Keratinocyte (primary cell): ENCODE measurements at places on chromosomes 1 and 21. TPM values are rescaled to one million over a fixed set of nuclear protein-coding genes. Genes with fewer than 3 reads are reported as not detected.

DNA sequence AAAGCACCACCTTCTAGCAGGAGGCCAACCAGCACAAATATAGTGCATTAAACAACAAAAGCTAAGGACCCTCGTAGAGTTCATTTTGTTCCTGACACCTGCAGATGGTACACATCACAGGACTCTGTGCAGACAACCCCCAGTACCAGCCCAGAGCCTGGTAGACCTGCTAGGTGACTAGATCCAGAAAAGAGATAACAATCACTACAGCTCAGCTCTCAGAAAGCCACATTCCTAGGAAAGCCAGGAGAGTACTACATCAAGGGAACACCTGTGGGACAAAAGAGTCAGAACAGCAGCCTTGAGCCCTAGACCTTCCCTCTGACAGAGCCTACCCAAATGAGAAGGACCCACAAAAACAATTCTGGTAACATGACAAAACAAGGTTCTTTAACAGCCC lies 344.7 kb upstream of the PTBP2 start:
- peaks cover 8% of the 10 kb centered on the region for H3K4me1 ChIP-seq
- no peaks in the 10 kb centered on the region for H3K27me3 ChIP-seq
- no peaks in the 10 kb centered on the region for H3K36me3 ChIP-seq
- H3K4me3 ChIP-seq, result no peak overlapping the region

GRCh38 chr1:34829250-34829649 lies 30.3 kb downstream of the SMIM12 start:
- H3K4me3 ChIP-seq, result no peak overlapping the region
- no peaks in the 10 kb centered on the region for H3K36me3 ChIP-seq
- H3K4me1 ChIP-seq, result no peaks in the 10 kb centered on the region

GRCh38 chr1:182990413-182991144 lies 32.6 kb upstream of the LAMC1 start:
- no peak overlapping the region for H3K4me3 ChIP-seq
- H3K27ac ChIP-seq, result no peak overlapping the region
- H3K36me3 ChIP-seq, result no peaks in the 10 kb centered on the region
- no peaks in the 10 kb centered on the region for H3K27me3 ChIP-seq

The ZBTB37 gene
- 1.4 to 1.8 TPM (median 1.7 TPM) in 3 replicates for polyA plus RNA-seq

The HTR1D gene
- polyA plus RNA-seq, result 0.08 to 0.30 TPM (median 0.14 TPM) in 3 replicates

DNA sequence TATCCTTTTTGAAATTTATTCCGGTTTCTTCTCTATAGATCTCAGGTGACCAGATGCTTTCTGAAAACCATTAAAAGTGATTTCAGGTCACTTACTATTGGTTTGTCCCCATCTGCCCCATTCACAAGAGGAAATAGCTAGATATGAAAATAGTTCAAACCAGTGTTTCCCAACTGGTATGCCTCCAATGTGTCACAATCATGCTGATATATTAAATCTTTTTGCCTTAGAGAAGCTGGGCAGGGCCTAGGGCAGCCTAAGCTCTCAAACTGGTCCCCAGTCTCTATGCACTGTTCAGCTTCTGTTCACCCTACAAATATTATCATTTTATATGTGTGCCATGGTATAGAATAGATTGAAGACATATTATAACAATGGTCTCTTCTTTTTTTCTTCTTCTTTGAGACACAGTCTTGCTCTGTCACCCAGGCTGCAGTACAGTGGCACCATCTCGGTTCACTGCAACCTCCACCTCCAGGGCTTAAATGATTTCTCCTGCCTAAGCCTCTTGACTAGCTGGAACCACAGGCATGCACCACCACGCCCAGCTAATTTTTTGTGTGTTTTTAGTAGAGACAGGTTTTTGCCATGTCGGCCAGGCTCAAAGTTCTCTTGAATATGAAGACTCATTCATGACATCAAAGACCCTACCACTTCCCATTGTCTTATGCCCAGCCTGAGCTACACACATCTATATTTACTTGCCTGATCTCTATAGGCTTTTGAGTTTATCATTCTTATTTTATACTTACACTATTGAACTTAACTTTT lies 15.7 kb downstream of the PTPN22 start:
- H3K36me3 ChIP-seq, result no peaks in the 10 kb centered on the region
- no peak overlapping the region for H3K4me3 ChIP-seq
- H3K27ac ChIP-seq, result no peak overlapping the region
- peaks cover 26% of the 10 kb centered on the region for H3K4me1 ChIP-seq
- DNase-seq, result no peak
- H3K27me3 ChIP-seq, result no peaks in the 10 kb centered on the region

- no peaks in the 10 kb centered on the region for H3K4me1 ChIP-seq
- no peaks in the 10 kb centered on the region for H3K27me3 ChIP-seq
- no peak overlapping the region for H3K4me3 ChIP-seq
- H3K36me3 ChIP-seq, result no peaks in the 10 kb centered on the region
- no peak overlapping the region for H3K27ac ChIP-seq
These were observed 1120.2 kb upstream of the TMPRSS15 start for GRCh38 chr21:19523746-19524145.

DNA sequence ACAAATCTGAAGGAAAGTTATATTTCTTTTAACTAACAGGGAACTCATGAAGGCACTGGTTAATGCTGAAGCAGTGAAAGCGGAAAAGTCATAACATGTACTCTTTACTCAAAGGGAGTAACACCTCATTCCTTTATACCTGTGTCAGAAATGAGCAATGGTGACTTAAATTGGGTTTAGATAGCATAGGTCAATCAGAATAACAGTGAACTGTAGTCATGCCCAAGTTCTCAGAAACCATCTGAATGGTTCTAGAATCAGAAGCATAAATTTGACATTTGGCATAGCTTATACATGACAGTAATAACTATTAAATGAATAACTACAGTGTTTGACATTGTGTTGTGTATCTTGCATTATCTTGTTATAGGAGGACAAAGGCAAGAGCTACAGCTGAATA lies 382.0 kb downstream of the NUF2 start:
- H3K4me3 ChIP-seq, result no peak overlapping the region
- H3K27me3 ChIP-seq, result no peaks in the 10 kb centered on the region
- no peaks in the 10 kb centered on the region for H3K36me3 ChIP-seq
- no peak for DNase-seq

- no peak overlapping the region for H3K27ac ChIP-seq
- no peaks in the 10 kb centered on the region for H3K4me1 ChIP-seq
- no peaks in the 10 kb centered on the region for H3K27me3 ChIP-seq
- DNase-seq, result peak; percentile 23
These were observed 260.5 kb downstream of the PRDM2 start for GRCh38 chr1:13960375-13960987.

DNA sequence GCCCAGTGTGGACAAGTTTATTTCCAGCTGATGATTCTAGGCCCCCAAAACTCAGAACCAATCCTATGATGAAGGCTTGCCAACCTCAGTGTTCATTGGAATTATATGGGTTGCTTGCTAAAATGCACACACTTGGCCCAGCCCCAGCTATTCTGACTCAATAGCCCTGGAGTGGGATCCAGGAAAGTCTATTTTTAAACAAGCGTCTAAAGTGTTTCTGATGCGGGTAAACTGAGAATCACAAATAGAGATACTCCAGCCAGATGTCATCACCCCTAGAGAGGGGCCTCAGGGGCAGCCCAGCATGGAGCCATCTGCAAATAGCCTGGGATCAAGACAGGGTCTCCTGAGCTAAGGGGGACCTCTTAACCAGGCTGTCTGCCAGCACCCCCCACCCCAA lies 46.0 kb downstream of the PKP1 start:
- DNase-seq, result no peak
- H3K27ac ChIP-seq, result no peak overlapping the region
- peaks cover 24% of the 10 kb centered on the region for H3K4me1 ChIP-seq
- H3K27me3 ChIP-seq, result no peaks in the 10 kb centered on the region
- H3K4me3 ChIP-seq, result no peak overlapping the region
- H3K36me3 ChIP-seq, result peaks cover 52% of the 10 kb centered on the region

- H3K27ac ChIP-seq, result no peak overlapping the region
- no peaks in the 10 kb centered on the region for H3K4me1 ChIP-seq
- no peaks in the 10 kb centered on the region for H3K36me3 ChIP-seq
- H3K4me3 ChIP-seq, result no peak overlapping the region
- DNase-seq, result no peak
These were observed 23.3 kb downstream of the SLC44A3 start for GRCh38 chr1:94843430-94843829.

DNA sequence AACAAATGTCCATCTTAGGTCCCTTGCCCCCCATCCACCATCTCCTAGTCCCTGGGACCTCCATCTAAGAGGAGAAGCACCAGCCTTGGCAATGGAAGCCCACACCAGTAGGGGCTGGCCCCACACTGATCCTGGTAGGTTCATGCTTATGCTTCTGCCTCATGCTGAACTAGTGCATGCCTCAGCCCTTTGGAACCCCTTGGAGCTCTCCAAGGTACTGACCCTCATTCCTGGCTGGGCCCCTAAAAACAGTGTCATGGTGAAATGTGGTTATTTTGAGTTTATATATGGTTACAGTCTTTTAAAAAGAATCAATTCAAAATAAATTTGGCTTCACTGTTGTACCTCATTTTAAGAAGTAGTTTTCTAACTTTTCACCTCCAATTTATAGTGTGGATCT lies 108.3 kb downstream of the HIVEP3 start:
- H3K27me3 ChIP-seq, result no peaks in the 10 kb centered on the region
- no peak for DNase-seq
- H3K4me3 ChIP-seq, result no peak overlapping the region
